ENCODE measurements at places on chromosomes 2 and 18.

DNA sequence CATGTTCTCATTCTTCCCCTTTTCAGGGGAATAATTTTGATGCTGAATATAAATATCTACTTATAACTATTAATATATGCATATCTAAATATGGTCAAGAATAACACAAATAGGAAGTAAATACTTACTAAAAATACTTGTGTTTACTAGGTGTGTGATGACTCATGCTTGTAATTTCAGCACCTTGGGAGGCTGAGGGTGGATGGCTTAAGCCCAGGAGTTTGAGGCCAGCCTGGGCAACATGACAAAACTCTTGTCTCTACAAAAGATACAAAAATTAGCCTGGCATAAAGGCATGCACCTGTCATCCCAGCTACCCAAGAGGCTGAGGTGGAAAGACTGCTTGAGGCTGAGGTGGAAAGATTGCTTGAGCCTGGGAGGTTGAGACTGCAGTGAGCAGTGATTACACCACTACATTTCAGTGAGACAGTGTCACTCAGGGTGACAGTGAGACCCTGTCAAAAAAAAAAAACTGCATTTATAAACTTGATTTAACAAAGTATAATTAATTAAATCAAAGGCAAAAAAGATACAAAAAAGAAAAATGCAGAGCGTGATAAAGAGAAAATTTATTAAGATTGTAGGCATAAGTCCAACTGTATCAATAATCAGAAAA is 703.1 kb upstream of the VRK2 start:
- no peak for DNase-seq

- no peak for DNase-seq
Measured at GRCh38 chr2:47483191-47483590, 80.2 kb downstream of the MSH2 start.

GRCh38 chr2:82819951-82820350 is 1639.1 kb downstream of the SUCLG1 start:
- no peak for DNase-seq

- DNase-seq = no peak
Measured at GRCh38 chr18:5073026-5073944, 123.8 kb downstream of the AKAIN1 start.

DNA sequence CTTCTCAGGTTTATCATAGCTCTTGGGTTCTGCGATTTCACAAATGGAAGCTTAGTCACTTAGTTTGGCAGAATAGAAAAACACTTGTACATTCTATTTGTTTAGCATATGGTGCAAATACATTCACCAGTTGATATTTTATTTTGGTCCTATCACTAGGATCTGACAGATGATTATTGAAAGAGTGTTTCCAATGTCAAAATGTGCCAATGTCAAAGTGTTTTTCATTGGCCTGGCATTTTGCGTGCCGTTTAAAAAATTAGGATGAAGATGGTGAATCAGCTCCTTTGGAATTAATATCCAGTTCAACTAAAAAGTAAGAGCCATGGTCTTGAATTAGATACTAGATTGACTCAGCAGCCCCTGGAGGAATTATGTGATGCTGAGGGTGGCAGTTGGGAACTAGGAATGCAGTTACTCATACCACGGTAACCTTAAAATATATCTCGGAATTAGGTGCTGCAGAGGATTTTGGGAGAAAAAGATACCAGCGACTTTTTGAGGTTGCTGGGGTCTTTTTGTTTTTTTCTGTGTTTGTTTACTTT is 87.0 kb downstream of the SPHKAP start:
- DNase-seq = no peak

- DNase-seq = peak; percentile 35
Measured at GRCh38 chr18:13397504-13398163, 179.1 kb downstream of the LDLRAD4 start.

GRCh38 chr2:210997373-210997772 is 441.0 kb downstream of the CPS1 start:
- no peak for DNase-seq

- DNase-seq = no peak
Measured at GRCh38 chr18:295756-296490, 28.1 kb upstream of the THOC1 start.

DNA sequence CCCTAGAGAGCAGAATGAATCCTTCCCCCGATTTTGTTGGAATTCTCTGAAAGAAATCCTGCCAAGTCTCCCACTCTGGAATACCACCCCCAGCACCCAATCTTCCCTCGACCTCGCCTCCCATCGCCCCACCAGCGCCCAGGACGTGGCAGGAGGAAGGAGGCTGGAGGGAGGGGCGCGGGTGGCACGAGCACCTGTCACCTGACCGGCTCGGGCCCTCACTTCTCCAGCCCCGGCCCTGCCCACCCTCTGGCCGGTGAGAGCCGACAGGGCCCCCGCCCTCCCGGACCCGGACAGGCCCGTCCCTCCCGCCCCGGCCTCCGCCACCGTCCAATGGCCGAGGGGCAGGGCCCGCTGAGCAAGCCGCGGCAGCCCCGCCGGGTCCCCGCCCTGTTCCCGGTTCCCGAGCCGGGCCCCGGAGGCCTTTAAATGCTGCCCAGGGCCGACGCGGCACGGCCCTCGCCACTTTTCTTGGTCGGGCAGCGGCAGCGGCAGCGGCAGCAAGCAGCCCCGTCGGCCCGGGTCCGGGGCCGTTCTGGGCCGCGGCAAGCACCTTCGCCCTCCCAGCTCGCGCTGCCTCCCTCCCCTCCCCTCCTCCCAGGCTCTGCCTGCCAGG is at the start of gene LGALSL:
LGALSL (plus strand) TSS at position 393 of the 616 bp plus-strand sequence. CDS start 384 bp downstream, outside the sequence.
- DNase-seq = peak; percentile 82

- no peak for DNase-seq
Measured at GRCh38 chr18:51279367-51279984, 82.0 kb upstream of the MEX3C start.

GRCh38 chr2:179096090-179096489 is 46.2 kb upstream of the CCDC141 start:
- DNase-seq = no peak

- no peak for DNase-seq
Measured at GRCh38 chr2:74675090-74675489, 21.0 kb downstream of the SEMA4F start.

- DNase-seq = no peak
Measured at GRCh38 chr2:120568975-120569268, 166.7 kb upstream of the GLI2 start.

- DNase-seq = no peak
Measured at GRCh38 chr2:65599693-65600092, 167.3 kb upstream of the SPRED2 start.

DNA sequence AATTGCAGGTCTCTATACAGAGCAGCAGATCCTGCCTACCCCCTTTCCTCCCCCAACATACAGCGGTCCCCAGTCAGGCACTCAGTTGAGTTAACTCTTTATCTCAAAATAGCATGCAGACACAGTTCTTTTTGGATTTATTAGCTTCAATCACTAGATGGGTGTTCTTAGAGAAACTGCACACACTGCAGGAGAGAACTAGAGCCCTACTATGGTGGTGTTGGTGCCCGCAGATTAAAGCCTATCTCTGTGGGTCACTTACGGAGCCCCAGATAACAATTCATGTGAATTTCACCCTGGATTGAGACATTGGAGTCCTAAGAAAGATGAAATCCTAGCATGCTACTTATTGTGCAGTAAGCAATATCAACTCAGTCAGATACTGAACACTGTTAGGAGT is 11.9 kb downstream of the ADD2 start:
- no peak for DNase-seq

- DNase-seq = no peak
Measured at GRCh38 chr18:38563396-38563980, 997.9 kb upstream of the CELF4 start.

- DNase-seq = no peak
Measured at GRCh38 chr2:27162151-27163121, 13.6 kb downstream of the TCF23 start.

- no peak for DNase-seq
Measured at GRCh38 chr2:209977386-209978239, 24.8 kb upstream of the RPE start.

DNA sequence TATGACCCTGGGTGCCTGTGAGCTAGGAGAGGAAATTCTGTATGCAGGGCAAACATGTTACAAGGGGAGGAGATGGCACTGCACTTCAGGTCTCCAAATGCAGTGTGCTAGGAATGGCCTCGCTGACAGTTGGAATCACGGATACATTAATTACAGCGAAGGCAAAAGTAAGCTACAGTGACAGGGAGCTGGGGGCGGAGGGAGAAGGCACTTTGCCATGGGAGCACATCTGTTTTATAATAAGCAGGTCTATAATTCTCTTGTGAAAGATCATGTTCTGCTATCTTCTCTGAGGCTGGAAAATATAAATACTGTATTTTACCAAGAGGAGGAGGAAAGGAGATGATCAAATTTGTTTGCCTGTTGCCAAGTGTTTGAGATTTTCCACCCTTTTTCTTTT is 56.3 kb upstream of the FZD5 start:
- no peak for DNase-seq

- no peak for DNase-seq
Measured at GRCh38 chr2:114727012-114727411, 284.6 kb downstream of the DPP10 start.

- no peak for DNase-seq
Measured at GRCh38 chr18:1559563-1559962, 654.9 kb downstream of the ADCYAP1 start.

GRCh38 chr2:190840569-190841172 is 40.0 kb upstream of the GLS start:
- no peak for DNase-seq

GRCh38 chr2:62505109-62505749 is 766 bp downstream of the TMEM17 start:
- DNase-seq = no peak

DNA sequence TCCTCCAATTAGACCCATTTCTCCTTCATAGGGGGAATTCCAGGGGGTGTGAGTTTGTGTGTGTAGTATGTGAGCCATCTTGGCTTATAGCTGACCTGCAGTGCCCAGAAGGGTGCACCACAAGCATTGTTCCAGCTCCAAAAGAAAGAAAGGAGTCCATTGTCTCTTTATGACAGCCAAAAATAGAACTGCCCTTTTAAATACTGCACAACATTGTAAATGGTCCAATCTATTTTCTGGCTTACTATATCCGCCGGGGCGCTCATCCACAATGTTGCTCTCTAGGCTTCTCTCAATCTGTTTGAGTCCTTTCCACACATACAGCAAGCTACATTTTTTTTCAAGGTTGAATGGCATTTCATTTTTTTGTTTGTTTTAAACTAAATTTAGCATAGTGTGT is 517.5 kb downstream of the STK39 start:
- DNase-seq = no peak

GRCh38 chr2:105381101-105381668 is 17.7 kb downstream of the FHL2 start:
- DNase-seq = no peak

DNA sequence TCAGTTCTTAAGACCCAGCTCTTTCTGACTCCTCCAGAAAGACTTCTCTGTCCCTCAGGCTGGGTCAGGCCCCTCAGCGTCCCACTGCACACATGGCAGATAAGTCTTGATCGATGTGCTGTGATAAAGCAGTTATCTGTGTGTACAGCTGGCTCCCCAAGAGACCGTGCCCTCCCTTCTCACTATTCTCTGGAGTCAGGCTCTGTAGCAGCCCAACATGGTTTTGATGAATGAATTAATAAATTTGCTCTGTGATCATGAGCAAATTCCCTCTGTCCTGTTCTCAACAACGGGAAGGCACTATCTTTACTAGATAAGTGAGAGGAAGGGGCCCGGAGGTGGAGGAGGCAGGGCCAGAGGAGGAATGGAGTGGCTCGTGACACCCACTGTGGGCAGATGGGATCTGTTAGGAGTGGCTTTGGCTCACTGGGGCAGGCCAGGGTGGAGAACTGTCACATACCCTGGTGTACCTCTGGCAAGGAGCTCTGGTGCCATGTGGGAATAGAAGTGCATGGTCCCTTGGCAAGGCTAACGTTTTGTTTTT is 48.3 kb downstream of the ZFP36L2 start:
- DNase-seq = no peak

- no peak for DNase-seq
Measured at GRCh38 chr18:79790996-79791972, 6.5 kb upstream of the KCNG2 start.

DNA sequence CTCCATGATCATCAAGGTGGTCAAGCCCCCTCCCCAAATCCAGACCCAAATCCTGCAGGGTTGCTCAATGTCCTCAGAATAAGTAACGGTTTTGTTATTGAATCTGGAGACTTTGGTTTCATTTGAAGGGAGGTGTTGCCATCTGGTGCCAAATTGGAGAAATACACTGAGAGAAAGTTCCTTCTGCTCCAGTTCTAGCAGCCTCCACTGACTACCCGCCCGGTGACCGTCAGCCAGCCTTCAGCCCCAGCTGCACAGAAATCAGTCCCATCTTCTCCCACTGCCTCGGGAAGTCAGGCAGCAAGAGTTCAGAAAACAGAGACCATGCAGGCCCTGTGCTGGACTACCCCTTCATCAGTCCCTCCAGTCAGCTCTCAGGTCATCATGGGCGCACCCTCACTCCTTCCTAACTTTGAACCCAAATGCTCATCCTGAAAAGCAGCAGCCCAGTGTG is 38.7 kb downstream of the PKDCC start:
- DNase-seq = peak; percentile 70

DNA sequence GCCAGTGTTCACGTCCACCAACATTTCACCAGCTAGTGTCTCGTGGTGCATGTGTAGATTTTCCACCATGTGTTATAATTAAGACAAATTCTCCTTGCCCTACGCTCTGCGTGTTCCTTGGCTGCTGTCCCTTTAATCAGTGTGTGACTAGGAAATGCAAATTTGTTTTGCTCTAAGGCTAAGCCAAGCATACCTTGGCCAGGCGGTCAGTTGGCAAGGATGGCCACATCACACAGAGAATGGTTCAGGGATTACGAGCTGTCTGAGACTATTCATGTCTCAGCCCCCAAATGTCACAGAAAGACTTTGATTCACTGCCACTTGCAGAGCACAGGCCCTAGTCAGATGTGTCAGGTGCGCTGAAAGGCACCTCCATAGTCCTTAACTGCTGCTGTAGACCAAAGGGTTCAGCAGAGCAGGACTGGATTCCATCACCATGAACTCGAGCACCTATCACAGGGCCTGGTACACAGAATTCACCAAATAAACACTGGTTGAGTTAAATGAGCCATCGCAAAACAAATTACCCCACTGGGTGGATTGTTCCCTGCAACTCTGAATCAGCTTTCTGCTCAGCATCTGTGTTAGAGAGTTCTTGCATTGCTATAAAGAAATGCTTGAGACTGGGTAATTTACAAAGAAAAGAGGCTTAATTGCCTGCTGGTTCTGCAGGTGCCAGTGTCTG is 128.4 kb downstream of the CABLES1 start:
- no peak for DNase-seq

DNA sequence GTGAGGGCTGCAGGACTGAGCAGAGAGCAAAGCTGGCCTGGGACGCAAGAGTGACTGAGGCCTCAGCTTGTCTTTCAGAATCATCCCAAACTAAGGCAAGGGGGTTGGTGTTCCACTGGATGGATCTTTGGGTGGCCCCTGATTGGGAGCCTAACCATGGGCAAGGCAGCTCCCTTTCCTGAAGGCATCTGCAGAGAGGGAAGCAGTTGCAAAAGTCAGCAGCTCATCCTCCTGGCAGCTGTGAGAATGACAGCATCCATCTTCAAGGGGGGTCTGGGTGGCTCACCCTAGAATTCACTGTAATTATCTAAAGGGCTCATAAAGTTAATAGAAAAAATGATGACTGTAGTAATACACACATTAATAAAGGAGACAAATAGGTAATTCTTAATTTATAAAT is 46.5 kb upstream of the RAB31 start:
- no peak for DNase-seq

Measured in activated CD8-positive, alpha-beta memory T cell treated with anti-CD3 and anti-CD28 coated beads for 24 hours (primary cell).